Effector memory CD4-positive, alpha-beta T cell (primary cell): ENCODE measurements at places on chromosomes 7 and 10.

DNA sequence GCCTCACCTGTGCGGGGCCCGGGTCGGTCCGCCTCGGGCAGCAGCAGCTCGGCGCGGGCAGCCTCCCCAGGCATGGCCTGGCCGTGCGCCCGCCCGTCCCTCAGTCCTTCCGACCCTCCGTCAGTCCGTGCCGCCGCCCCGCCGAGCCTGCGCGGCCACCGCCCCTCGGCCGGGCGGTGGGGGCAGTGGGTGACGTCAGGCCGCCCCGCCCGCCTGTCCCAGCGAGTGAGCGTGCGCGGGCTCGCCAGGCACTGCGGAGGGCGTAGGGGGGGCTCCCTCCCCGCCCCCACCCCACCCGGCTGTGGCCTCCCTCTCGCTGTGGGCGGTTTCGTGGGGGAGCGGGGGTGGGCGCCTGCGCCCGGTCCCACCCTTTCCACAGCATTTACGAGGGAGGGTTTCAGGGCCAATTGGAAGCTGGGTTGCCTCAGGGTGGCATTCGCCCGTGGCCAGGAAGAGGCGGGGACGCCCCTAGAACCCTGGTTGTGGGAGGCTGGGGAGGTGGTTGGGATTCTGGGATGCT lies at the start of gene NACAD:
NACAD (minus strand) TSS at position 149 of the 520 bp plus-strand sequence; CDS start at position 74, 75 bp downstream.
- DNase-seq, result no peak

DNA sequence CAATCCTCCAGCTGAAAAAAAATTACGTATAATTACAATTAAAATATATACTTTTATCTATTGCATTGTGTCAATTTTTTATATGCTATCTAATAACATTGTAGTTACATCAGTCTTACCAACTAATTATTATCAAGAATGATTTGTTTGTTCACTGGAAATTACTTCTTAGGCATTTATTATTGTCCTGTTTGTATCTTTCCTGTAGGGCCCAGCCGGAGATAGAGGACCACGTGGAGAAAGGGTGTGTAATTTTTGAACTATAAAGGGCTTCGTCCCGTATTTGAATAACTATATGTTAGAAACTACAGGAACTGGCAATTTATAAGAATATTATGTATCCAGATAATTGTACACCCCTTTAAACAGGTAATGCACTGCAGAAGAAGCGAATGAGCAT lies 4.1 kb downstream of the COL1A2 start:
- DNase-seq, result no peak

DNA sequence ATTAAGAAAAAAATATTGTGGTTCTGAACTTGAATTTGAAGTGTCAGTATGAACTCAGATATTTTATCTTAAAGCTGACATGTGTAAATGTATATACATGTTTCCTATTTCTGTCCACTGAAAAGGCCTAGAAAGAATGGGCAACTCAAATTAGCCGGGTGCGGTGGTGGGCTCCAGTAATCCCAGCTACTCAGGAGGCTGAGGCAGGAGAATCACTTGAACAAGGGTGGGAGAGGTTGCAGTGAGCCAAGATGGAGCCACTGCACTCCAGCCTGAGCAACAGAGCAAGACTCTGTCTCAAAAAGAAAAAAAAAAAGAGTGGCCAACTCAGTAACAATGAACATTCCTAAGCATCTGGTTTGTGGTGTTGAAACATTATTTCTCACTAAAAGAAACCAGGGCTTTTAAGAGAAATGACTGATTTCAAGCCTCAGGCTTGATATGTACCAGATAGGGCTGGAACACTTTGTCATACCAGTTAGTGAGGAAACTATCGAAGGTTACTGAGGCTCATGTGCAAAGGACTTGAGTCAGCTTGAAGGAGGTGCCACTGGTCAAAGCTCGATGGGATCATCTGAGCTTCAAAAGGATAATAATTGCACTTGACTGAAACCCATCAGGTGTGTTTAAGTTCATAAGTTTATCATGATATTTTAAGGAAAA lies 40.5 kb downstream of the AOAH start:
- no peak for DNase-seq

DNA sequence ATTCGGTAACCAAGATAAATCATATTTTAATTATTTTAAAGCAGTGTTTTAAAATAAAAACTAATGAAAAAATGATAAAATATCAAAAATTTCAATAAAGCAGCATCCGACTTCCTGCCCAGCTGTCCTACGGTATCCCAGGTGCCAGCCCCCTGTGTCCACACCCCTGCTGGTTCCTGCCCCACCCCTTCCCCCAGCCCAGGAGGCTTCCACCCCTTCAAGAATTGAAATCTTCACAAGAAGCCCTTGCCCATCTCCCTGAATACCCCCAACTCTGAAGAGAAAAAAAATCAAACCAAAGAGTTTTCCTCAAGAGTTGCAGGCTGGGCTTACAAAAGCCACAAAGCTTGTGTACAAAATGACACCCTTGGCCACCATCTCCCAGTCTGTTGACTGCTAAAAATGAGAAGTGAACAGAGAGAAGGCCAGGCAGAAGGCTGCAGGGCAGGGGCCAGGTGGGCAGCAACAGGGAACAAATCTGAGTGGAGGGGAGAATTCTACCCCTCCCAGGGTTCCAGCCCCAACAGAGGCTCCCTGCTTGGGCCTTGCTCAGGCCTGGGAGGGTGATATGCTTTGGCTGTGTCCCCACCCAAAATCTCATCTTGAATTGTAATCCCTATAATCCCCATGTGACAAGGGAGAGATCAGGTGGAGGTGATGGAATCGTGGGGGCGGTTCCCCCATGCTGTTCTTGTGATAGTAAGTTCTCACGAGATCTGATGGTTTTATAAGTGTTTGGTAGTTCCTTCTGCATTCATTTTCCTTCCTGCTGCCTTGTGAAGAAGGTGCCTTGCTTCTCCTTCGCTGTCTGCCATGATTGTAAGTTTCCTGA lies 14.5 kb downstream of the GPRIN2 start:
- no peak for DNase-seq

DNA sequence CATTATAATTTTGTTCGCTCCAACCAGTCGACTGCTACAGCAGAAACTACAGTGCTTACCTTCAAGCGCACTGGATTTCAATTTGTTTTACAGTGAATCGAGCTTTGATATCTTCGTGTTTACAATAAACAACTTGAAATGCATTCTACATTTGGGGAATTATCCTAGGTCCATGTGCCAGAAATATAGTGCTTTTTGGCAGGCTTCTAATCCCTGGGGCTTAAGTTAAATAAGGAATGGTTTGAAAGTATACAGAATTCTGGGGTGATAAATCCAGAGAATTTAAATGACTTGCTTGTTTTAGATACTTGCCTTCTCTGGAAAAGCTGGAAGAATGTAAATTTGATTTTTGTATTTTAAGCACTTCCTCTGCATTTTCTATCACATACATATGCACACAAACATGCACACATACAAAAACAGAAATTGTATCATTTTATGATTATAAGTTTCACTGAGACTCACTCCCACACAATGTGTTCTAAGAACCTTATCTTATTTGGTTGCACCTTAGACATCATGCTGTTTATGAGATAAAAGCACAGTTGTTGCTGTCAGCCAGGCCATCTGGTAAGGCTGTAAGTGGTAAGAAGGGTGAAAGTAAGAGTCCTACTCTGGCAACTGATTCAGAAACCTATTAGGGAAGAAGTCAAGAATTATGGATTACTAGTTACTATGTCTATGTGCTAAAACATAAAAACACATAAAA lies 347.2 kb upstream of the KCND2 start:
- DNase-seq, result no peak

GRCh38 chr7:414681-415560 lies 104.7 kb downstream of the PDGFA start:
- DNase-seq, result no peak

- no peak for DNase-seq
Measured at GRCh38 chr7:93817526-93817925, 73.0 kb downstream of the TFPI2 start.
